ENCODE measurements at places on chromosomes 12 and 14.

DNA sequence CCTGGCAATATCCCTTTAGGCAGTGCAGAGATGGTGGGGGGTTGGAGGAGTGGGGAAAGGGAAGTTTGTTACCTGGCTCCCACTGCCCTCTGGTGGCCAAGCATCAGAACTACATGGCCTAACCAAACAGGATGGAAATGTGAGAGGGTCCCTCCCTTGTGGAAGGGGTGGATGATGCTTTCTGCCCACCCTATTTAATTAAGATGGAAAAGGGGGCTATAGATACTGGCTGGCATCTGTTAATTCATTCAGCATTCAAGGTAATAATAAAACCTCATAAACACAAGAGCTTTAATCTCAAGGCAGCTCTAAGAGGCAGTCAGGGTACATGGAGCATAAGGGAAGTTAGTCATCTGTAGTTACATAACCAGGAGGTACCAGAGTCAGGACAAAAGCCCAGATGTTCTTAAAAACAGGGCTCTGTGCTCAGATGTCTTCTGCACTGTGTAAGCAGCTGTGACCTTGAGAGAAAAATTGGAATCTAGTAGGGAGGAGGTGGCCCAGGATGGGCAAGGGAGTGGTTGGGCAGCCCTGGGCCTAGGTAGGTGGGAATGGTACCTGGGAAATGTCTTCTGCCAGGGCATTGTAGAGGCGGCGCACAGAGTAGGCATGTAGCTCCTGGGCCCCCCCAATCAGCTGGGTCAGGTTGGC is 4.6 kb downstream of the AP1G2 start:
- DNase-seq: peak; percentile 56

DNA sequence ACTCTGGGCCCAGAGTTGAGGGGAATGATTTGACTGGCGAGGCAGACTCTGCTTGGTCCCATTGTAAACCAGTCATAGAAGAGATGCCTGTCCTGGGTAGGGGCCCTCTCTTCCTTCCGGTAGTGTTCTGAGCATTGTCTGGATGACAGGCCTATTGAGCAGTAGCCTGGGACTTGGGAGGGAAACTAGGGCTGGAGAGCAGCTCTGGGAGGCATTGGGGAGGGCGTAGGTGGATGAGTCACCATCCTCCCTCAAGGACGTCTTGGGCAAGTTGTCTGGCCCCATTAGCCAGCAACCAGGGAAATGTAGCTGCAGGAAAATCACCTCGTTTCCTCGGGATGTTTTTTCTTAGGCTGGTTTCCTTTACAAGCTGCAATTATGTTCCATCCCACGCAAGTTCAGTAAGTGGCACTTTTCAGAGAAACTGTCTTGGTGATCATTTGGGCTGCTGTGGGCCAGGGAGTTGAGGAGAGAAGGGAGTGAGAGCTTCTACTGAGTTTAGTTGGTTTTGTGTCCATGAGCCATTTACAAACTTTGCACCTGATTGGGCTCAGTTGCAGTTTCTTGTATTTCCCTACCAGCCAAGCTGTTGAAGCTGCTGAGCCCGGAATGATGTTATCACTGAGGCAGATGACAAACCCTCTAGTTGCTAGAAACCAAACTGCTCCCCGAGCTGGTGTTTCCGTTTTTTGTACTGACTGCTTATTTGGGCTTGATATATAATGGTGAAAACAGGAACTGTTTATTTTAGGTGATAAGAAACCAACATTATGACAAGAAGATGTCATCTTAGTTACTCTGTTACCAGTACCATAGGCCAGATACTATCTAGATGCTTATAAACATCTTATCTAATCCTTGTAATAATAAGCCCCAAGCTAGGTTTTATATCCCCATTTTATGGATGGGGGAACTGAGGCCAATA is 147.6 kb downstream of the CHST11 start:
- peak; percentile 99 for DNase-seq

DNA sequence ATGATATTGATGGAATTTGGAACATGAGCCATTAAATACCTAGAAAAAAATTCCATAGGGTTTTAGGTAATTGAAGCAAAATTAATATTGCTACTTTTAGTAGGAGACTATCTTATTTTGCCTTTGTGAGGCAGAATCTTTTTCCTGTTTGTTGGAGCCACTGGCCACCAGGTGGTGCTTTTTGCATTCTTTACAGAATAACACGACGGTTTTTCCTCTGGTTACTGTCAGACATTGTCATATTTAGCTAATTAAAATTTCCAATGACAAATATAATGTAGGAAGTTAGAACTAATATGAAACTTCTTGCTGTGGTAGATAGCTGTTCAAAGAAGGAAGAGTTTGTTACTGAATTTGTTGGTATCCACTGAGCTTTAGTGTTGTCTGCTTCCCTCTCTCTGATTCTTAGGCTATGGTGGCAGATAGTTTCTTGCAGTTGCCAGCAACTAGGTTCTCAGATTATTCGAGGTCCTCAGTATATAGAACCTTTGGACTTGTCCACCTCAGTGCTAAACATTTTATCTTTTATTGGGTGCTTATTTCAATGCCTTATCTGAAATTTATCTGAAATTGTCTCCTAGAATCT is 25.7 kb downstream of the RAB21 start:
- DNase-seq: peak; percentile 60

GRCh38 chr12:19039515-19039914 is 90.0 kb upstream of the PLEKHA5 start:
- no peak for DNase-seq

DNA sequence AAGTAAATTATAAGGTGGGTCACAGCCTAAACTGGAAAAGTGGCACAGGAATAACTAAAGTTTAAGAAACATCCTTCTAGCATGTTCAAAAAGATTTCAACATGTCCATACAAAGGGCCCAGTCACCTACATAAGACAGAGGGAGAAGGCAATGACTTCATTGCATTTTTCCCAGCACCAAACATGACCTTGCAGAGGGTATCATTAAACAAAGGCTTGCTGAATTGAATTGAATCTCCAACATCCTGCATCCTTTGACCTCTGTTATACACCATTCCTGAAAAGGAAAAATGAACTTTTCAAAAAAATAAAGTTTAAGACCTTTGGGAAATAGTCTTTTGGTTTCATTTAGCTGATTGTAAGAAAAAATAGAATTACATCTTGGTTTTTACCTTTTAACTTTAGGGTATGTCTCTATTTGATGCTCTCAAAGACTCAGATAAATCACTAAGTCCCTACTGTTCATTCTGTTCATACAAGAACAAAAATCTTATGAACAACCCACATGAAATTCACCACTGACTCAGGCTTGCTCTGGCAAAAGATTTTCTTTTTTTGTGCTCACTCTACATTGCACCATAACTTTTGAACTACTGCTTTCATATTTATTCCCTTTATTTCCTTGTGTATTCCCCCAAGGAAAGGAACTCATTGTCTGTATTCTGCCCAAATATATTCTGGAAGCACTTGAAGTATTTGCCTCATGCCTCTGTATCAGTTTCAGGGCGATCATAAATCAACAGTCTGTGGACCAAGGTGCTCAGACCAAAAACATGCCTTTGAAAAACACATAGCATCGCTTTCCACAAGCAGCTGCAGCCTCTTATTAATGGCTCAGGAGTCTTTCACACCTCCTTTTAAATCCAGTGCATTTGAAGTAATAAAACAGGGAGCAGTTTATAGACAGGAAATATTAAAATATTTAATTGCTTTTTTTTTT is 121.7 kb downstream of the DUSP6 start:
- peak; percentile 35 for DNase-seq

GRCh38 chr12:67428431-67428830 is 159.3 kb downstream of the CAND1 start:
- DNase-seq: no peak

- DNase-seq: no peak
Observed at GRCh38 chr12:132305991-132306884, 23.2 kb downstream of the GALNT9 start.

GRCh38 chr12:116142936-116143898 is 134.3 kb downstream of the MED13L start:
- DNase-seq: peak; percentile 88

DNA sequence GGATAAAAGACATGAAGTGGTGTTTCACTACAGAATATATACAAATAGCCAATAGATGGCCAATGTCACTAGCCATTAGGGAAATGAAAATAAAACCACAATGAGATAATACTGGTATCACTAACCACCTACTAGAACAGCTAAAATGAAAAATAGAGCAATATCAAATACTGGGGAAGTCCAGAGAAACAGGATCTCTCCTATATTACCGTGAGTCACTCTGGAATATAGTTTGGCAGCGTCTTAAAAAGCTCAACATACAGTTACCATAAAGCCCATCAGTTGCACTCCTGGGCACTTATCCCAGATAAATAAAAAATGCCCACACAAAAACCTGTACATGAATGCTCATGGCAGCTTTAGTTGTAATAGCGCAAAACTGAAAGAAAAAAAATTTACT is 101.7 kb downstream of the TMTC1 start:
- peak; percentile 32 for DNase-seq

DNA sequence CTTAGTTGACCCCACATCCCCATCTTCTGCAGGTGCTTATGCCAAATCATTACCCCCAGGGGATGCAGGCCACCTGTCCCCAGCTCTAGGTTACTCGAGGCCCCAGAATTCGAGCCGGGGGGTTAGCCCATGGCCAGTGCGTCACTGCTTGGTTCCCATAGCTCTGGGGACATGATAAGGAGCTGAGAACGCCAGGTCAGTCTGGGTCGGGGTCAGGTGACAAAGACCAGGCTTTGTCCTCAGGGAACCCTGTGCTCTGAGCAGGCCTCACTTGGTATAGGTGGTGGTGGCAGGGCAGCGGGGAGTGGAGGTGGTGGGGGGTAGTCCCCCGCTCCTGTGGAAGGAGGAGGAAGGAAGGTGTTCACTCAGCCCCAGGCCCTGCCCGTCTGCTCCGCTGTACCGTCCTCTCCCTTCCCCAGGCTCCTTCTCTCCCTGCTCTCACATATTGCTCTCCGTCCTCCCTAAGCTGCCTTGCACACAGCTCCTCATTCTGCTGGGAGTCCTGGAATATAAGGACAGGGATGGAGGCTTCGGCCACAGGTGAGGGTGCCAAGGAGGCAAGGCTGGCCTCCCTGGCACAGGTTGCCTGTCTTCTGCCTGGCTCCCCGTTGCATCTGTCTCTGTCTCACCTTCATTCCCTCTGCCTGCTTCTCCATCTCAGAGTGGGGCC is 2.0 kb upstream of the MYH6 start:
- no peak for DNase-seq

GRCh38 chr12:10448236-10448635 is 4.9 kb downstream of the KLRC1 start:
- no peak for DNase-seq

- no peak for DNase-seq
Observed at GRCh38 chr14:74638066-74638465, 26.0 kb upstream of the LTBP2 start.

GRCh38 chr14:105527826-105528585 is 1.6 kb downstream of the TMEM121 start:
- DNase-seq: peak; percentile 59

GRCh38 chr14:67158566-67158965 is 30.7 kb upstream of the GARIN2 start:
- no peak for DNase-seq

- no peak for DNase-seq
Observed at GRCh38 chr12:30624009-30624408, 71.7 kb downstream of the IPO8 start.

- no peak for DNase-seq
Observed at GRCh38 chr14:58690801-58691516, 53.2 kb downstream of the DACT1 start.

DNA sequence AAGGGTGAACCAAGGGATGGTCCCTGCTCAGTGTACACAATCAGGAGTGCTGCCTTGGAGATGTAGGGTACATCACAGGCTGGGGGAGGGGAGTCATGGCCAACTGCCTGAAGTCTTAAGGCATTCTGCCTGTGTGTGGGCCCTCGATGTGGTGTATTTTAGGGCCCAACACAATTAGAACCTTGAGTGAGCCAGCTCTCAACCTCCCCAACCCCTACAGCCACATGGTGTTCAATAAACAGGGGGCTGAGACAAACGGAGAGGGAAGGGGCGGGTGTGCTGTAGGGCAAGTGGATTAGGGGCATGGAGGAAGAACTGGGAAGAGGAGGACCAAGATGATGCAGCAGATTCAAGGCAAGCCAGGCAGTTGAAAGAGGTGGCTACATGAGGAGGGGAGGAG is 8.6 kb upstream of the CHD4 start:
- no peak for DNase-seq

All from fibroblast of mammary gland (primary cell).